CD4-positive, alpha-beta T cell treated with Interleukin-17A for 4 hours (primary cell): ENCODE measurements at places on chromosomes 16 and 17.

GRCh38 chr16:8893976-8894690 is 12.0 kb downstream of the LITAFD start:
- no peak for DNase-seq

- no peak for DNase-seq
These were observed at the start of gene PVALEF for GRCh38 chr17:81165246-81166032. TSS of gene PVALEF (plus strand) at chr17:81165507. CDS start at chr17:81181227, 15,720 bp downstream.

- peak; percentile 56 for DNase-seq
These were observed 592 bp downstream of the ALDOA start for GRCh38 chr16:30065943-30066760.

- DNase-seq = no peak
These were observed 17.1 kb upstream of the CDH3 start for GRCh38 chr16:68627951-68628425.

- DNase-seq = no peak
These were observed 3.4 kb downstream of the DNAJA2 start for GRCh38 chr16:46970089-46970488.

- peak; percentile 47 for DNase-seq
These were observed 318.4 kb downstream of the SEC14L1 start for GRCh38 chr17:77459018-77459755.

- no peak for DNase-seq
These were observed 37.1 kb downstream of the AMFR start for GRCh38 chr16:56388209-56388608.

DNA sequence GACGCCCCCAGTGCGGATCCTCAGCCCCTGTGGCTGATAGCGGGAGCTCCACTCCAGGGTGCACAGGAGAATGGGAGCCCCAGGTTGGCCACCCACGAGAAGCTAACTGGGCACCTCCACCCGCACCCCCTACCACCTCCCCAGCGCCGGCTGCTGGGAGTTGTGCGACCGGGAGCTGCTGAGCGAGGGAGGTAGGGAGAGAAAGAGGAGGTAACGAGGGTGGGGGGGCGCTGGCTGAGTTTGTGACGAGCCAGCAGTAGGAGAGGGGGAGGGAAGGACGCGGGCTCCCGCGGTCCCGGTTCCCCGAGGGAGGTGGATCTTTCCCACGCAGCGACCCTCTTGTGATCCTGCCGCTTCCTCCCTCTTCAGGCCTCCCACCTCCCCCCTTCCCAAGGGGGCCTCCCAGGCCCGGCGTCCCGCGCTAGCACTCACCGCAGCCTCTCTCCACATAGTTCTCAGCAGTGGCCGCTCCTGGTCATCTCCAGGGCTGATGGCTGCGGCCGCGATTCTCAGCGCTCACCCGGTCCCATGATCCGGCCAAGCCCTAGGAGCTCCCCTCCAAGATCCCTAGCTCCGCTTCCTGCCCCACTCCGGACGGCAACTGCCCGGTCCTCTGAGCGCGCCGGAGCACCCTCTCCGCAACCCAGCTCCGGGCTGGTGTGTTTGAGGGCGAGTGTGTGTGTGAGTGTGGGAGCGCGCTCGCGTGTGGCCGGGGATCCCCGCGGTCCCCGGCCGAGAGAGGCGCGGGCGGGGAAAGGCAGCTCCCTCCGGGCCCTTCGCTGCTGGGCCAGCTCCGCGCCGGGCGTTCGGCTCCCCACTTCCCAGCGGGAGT is at the start of gene GRIN2A:
Gene GRIN2A (minus strand): TSS at position 207 of the 832 bp plus-strand sequence. CDS start 2,017 bp downstream, outside the sequence.
- DNase-seq = no peak

GRCh38 chr17:65741710-65742109 is 180.3 kb upstream of the AXIN2 start:
- DNase-seq = no peak

- no peak for DNase-seq
These were observed 45.0 kb downstream of the SLC5A11 start for GRCh38 chr16:24890746-24891145.

GRCh38 chr17:11986179-11986941 is 10.9 kb downstream of the ZNF18 start:
- no peak for DNase-seq

- DNase-seq = no peak
These were observed 120.6 kb downstream of the MAP2K6 start for GRCh38 chr17:69535016-69535570.

DNA sequence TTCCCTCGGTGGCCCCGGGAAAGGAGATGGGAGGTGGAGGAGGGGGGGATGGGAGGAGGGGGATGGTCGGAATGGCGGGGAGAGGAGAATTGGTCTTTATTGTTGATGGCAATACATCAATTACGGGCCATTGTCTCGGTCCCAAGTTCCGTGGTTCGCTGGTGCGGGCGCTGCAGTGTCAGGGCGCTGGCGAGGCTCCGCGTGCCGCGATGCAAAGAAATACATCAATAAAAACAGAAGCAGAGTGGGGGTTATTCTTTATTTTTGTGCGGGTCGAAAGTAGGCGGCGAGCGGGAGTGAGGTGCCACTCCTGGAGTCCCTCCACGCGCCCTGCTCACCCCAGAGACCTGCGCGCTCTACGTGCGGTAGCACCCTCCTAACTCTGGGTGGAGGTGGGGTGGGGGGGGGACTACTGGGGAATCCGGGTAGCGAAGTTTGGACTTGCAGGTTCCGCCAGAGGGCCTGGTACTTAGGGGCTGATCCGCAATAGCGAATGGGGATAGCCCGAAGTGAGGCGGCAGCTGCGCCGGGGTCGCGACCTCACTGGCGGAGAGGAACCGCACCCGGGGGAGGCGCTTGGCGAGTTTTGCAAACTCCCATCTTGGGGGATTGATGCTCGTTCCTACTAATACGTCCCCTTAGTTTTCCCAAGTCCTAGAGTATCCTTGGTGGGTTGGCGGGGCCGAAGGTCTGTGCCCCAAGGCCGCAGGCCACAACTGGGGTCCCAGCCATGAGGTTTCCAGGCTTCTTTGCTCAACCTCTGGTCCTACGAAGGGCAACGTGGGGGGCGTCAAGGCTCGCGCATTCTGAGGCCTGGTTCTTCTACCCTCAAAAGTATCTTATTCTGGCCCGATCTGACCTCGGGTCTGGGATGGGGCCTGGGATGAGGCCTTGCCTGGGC is 3.5 kb upstream of the SALL1 start:
- DNase-seq = no peak

- no peak for DNase-seq
These were observed 34.3 kb upstream of the RBFOX3 start for GRCh38 chr17:79645022-79645776.

DNA sequence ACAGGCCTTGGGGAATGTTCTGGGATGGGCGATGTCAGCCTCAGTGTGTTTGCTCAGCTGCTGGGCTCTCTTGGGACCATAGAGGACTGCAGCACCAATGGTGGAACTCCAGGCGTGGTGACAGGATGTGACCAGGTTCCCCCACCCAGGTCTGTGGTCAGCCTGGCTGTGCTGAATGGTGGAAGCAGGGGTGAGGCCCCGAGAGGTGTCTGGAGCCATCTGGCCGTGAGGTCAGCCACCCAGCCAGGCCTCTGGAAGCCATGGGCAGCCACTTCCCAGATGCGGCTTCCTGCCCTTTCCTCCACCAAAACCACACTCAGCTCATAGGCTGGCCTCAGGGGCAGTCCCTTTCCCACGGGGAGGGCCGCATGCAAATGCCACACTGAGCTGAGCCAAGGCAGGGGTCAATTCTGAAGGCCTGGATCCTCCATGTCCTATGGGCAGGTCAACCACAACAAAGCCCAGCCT is 7.8 kb upstream of the MAPK7 start:
- DNase-seq = no peak

DNA sequence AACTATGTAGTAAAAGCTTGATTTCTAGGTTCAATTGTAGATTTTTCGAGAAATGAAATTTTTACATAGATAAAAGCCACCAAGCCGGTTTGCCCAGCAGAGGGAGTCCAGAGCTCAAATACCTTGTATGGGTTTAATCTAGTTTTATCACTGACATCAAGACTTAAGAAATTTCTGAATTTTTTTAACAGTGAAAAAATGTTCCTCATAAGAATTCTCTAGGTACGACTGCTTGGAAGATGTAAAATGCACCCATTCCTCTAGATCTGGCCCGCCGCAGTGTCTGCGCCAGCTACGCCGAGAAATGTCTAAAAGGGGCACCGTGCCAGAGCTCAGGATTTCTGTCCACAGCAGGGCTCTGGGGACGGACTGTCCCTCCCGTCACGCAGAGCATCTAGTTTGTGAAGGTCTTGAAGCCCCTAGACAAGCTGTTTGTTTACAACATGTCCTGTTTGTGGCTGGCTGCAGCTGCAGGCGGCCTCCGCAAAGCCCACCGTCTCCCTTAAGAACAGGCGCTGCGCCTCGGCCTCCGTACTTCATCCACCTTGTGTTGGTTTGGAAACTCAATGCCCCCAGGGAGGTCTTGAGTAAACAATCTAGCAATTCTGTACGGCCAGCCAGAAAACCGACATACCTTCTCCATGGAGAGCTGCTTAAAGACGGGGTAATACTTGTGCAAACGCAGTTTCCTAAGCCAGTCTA is 24.8 kb downstream of the MAP1LC3B start:
- peak; percentile 55 for DNase-seq

- no peak for DNase-seq
These were observed 95.8 kb downstream of the IRF8 start for GRCh38 chr16:85994492-85995490.

GRCh38 chr16:86740906-86741799 is 162.8 kb downstream of the FOXL1 start:
- no peak for DNase-seq
